Activated T-helper 2 cell treated with anti-CD3 and anti-CD28 coated beads, Interferon-gamma antibody, Interleukin-2, Interleukin-4, amounts not matched to agents 10 μg/mL and 5 μg/mL and 100 μg/mL, durations not matched to agents 14 hours and 24 hours and 36 hours (primary cell): ENCODE measurements at places on chromosomes 13 and 19.

GRCh38 chr19:13069415-13070359 is 33.0 kb downstream of the LYL1 start:
- H3K27ac ChIP-seq: no peak overlapping the region
- H3K4me1 ChIP-seq: no peaks in the 10 kb centered on the region
- no peaks in the 10 kb centered on the region for H3K36me3 ChIP-seq
- no peaks in the 10 kb centered on the region for H3K27me3 ChIP-seq
- no peak for DNase-seq
- H3K4me3 ChIP-seq: no peak overlapping the region

DNA sequence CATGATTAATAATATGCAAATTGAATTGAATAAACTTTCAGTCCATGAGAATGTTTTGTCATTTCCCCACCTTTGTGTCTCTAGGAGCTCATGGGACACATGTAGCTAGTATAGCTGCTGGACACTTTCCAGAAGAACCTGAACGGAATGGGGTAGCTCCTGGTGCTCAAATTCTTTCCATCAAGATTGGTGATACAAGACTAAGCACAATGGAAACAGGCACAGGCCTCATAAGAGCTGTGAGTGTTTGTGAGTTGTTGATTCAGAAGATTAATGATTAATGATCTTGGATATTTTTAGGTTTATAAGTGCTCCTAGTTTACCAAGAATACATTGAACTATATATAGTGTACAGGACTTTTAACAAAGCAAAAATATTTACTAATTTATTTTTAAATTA is 30.1 kb downstream of the TPP2 start:
- no peak overlapping the region for H3K4me3 ChIP-seq
- no peak for DNase-seq
- peaks cover 66% of the 10 kb centered on the region for H3K36me3 ChIP-seq
- no peaks in the 10 kb centered on the region for H3K27me3 ChIP-seq

- no peaks in the 10 kb centered on the region for H3K4me1 ChIP-seq
- DNase-seq: no peak
- H3K4me3 ChIP-seq: no peak overlapping the region
- no peaks in the 10 kb centered on the region for H3K27me3 ChIP-seq
- no peak overlapping the region for H3K27ac ChIP-seq
These were observed 31.1 kb downstream of the AP1M1 start for GRCh38 chr19:16228637-16229321.

DNA sequence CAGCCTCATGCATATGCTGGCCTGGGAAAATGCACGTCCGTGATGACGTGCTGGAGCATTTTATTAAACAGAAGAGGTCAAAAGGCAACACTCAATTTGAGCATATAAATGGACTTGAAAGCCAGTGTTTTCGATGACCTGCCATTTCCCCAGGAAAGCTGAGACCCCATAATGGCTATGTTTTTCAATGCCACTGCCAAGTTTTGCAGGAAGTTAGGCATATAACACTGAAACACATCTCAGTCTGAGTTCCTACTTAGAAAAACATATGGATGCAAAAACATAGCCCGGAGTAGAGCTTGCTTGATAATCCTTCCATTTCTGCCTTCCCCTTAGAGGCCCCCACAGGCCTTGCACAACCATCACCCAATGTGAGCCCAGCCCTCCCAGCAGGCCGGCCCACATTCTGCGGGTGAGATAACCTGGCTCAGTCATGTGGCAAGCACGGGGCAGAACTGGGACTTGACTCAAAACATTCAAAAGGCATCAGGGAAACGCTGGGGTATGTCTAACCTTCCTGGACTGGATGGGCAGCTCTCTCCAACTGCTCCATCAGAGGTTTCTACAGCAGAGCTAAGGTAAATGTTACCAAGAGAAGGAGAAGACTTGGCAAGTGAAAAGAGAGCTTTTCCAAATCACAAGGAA is 24.9 kb downstream of the EPS15L1 start:
- no peaks in the 10 kb centered on the region for H3K27me3 ChIP-seq
- H3K36me3 ChIP-seq: peaks cover 18% of the 10 kb centered on the region
- H3K4me3 ChIP-seq: no peak overlapping the region

GRCh38 chr19:14061081-14061749 is 661 bp downstream of the PALM3 start:
- no peak overlapping the region for H3K4me3 ChIP-seq
- no peaks in the 10 kb centered on the region for H3K36me3 ChIP-seq
- H3K27me3 ChIP-seq: peaks cover 36% of the 10 kb centered on the region
- no peak for DNase-seq
- H3K27ac ChIP-seq: no peak overlapping the region

DNA sequence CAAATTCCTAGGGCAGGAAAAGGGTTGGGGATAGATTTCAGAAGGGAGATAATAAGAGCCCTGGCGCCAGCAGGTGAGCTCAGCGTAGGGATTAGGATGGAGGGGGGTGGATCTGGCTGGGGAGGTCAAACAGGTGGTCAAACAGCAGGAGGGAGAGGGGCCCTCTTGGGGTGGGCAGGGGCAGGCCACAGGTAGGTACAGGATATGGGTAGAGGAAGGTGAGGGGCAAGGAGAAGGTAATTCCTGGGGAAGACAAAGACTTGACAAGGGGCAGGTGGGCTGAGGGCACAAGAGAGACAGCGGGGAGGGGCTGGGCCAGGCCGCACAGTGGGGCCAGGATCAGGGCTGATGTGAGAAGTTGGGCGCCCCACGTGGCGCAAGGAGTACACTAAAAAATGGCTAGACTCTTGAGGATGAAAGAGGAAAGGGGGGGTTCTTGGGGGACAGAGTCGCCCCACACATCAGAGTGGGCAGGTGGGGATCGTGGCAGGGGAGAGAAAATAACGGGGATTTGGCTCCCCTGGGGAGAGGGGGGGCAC is 713 bp downstream of the KRI1 start:
- peaks cover 58% of the 10 kb centered on the region for H3K36me3 ChIP-seq
- DNase-seq: peak; percentile 51
- H3K27ac ChIP-seq: peak overlapping the region; percentile 91
- no peaks in the 10 kb centered on the region for H3K27me3 ChIP-seq

DNA sequence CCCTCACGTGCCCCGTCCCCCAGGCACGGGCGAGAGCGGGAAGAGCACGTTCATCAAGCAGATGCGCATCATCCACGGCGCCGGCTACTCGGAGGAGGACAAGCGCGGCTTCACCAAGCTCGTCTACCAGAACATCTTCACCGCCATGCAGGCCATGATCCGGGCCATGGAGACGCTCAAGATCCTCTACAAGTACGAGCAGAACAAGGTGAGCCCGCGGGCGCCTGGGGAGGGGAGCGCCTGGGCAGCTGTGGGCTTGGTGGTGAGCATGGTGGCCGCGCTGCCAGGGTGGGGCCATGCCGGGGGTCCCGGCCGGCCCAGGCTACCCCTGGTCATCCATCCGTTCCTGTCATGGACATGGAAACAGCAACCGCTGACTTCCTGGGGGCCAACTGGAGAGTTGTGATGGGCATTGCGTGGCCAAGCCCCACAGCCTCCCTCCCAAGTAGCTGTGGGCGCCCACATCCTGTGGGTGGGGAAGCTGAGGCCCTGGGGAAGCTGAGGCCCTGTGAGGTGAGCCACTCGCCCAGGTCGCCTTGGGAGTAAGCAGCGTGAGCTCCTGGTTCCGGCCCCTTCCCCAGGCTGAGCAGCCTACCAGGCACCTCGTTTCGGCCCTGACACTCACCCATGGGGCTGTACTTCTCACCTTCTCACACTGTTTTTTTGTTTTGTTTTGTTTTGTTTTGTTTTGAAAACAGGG is 16.1 kb downstream of the GNA11 start:
- H3K36me3 ChIP-seq: no peaks in the 10 kb centered on the region
- H3K4me3 ChIP-seq: no peak overlapping the region
- peaks cover 3% of the 10 kb centered on the region for H3K4me1 ChIP-seq
- DNase-seq: no peak
